ENCODE measurements at places on chromosomes 3 and 15.

- DNase-seq: no peak
Observed at GRCh38 chr3:100436951-100437350, 35.6 kb downstream of the LNP1 start.

DNA sequence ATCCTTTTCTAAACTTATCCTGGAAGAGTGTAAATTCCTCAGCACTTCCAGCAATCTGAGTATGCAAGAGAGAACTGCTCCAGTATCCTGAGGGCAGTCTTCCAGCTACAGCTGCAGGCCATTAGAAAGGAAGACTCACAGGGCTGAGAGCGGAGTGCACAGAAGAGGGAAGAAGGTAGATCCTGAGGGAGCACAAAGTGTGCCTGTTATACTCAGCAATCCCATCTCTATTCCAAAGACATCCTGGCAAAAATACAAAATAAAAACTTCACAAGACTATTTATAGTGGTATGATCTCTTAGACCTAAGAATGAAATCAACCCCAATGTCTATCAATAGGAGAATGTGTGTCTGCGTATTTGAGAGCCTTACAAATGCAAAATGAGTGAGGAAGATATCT lies 292.0 kb downstream of the ZIC1 start:
- no peak for DNase-seq

GRCh38 chr3:16801223-16801622 lies 83.5 kb upstream of the PLCL2 start:
- no peak for DNase-seq

GRCh38 chr3:138799822-138800221 lies 34.9 kb downstream of the PIK3CB start:
- no peak for DNase-seq

DNA sequence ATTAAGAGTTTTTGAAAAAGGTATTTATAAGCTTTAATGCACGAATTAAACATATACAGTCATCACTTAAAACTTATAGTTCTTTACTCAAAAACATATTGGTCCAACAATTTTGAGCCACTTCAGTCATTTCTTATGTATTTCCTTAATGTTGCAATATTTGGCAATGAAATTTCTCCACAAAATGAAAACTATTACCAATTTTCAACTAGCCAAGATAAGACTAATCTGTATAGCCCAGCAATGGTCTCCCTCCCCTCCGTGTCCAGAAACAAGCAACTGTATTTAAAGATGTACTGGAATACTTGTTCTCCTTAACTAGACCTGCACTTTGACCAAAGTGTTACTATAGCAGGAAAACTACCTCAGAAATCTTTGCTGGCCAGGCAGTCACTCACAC lies 9.2 kb downstream of the ARF4 start:
- DNase-seq: no peak

DNA sequence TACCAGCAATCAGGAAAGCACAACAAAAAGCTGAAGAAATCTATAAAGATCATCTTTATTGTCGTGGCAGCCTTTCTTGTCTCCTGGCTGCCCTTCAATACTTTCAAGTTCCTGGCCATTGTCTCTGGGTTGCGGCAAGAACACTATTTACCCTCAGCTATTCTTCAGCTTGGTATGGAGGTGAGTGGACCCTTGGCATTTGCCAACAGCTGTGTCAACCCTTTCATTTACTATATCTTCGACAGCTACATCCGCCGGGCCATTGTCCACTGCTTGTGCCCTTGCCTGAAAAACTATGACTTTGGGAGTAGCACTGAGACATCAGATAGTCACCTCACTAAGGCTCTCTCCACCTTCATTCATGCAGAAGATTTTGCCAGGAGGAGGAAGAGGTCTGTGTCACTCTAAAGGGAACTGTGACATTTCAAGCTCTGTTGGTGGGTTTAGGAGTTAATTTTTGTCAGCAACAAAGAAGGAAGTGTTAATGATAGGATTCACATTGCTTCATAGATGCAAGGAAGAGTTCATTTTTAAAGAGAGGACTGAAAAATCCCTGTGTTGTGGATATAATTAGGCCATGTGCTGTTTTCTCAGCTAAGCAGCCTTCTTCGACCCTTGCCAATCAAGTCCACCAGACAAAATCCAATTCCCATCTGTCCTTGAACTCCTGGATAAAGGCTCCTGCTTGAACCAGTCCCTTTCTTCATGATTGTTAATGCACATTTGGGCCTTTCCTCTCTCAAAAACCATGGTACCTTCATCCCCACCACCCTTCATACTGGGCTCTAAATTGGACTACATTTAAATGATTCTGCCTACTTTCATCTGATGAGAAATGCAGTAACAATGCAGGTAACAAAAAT lies 1.2 kb downstream of the GPR15 start:
- no peak for DNase-seq

- no peak for DNase-seq
Observed at GRCh38 chr15:78101423-78102105, 9.2 kb downstream of the SH2D7 start.

- DNase-seq: peak; percentile 62
Observed at GRCh38 chr3:126083913-126084767, at the start of gene SLC41A3. SLC41A3 (minus strand) TSS chr3:126084124; CDS start chr3:126068219, 15,905 bp downstream.

GRCh38 chr3:184756151-184757021 lies 44.5 kb upstream of the MAGEF1 start:
- no peak for DNase-seq

GRCh38 chr3:151638555-151639417 lies 94.9 kb upstream of the AADACL2 start:
- DNase-seq: no peak

GRCh38 chr3:48271763-48272498 lies 31.0 kb downstream of the ZNF589 start:
- DNase-seq: no peak

DNA sequence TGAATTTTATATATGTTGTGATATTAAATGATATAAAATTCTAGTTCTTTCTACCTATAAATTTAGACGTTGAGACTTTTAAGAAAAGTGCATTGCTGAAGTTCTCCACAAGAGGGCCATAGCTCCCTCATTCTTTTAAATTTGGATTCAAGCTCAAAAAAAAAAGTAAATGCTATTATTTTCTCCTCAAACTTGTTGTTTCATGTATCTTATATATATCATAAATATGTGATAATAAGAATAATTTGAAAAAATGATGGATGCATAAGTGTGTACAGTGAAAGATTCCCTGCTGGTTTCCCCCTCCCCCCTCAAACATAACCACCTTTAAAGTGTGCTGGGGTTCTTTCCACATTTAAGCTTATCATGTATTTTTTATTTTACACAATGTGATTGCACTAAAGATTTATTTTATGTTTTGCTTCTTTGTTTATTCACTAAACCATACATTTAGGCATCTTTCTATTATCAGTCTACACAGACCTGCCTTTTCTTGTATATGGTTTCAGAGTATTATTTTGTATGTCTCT lies 769.4 kb upstream of the GOLIM4 start:
- DNase-seq: no peak

GRCh38 chr3:171526146-171526545 lies 65.9 kb upstream of the TNIK start:
- DNase-seq: no peak

GRCh38 chr3:163011596-163011995 lies 1515.0 kb downstream of the OTOL1 start:
- no peak for DNase-seq

DNA sequence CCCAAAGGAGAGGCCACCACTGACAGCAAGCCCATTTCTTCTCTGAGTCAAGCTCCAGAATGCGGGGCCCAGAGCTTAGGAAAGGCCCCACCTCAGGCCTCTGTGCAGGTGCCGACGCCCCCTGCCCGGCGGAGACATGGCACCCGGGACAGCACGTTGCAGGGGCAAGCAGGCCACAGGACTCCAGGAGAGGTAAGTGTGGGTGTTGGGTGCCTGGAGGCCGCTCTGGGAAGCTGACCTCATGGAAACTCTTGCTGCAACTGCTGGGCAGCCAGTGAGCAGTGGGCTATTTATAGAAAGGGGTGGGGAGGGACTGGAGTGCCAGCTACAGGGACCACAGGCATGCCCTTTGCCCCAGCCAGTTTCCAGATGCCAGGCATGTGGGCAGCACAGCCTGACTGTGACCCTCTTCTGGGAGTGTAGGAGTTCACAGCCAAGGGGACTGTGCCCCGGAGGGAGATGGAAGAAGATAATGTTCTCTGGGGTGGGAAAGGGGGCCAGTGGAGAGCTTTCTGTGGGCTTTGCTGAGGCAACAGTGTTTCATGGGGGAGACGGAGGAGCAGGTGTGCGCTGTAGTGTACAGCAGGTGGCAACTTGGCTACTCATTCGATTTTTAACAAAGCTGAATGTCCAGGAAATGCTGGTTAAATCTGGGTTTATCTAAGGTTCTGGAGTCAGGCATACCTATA lies 23.7 kb downstream of the ALPK3 start:
- no peak for DNase-seq

DNA sequence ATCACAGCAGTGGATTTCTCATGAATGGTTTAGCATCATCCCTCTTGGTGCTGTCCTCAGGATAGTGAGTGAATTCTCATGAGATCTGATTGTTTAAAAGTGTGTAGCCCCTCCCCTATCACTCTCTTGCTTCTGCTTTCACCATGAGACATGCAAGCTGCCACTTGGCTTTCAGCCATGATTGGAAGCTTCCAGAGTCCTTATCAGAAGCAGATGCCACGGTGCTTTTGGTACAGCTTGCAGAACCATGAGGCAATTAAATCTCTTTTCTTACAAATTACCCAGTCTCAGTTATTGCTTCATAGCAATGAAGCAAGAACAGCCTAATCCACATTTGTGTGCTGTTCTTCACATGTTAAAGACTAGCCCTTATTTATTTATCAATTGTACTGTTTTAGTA lies 495.2 kb upstream of the EPHA6 start:
- DNase-seq: no peak

Data from stimulated activated CD8-positive, alpha-beta memory T cell treated with anti-CD3 and anti-CD28 coated beads, Interleukin-15, amount 100 ng/mL, for 4 hours (primary cell).